Liver (tissue), 10 donors: ENCODE measurements at places on chromosomes 11 and 22.

DNA sequence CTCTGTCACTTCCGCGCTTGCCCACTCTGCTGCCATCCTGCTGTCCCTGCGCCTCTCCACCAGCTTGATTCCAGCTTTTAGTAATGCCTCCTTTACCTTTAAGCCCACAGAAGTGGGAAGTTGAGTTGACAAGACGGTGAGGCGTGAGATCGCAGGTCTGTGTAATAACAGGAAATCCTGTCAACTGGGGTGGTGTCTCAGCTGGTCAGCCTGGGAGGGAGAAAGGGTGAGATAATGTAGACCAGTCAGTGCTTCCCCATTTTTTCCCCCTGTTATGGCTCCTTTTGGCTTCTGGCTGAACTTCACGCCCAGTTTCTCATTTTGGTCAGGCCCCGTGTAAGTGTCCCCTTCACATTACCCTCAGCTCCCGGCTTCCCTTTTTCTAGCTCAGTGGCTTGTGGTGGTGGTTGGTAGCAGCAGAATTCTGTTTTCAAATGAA lies 98.9 kb downstream of the TRAF6 start:
- no peaks in the 10 kb centered on the region for H3K4me1 ChIP-seq
- peak overlapping the region; percentile 64 for H3K27ac ChIP-seq
- H3K36me3 ChIP-seq: no peaks in the 10 kb centered on the region
- no peak overlapping the region for H3K4me3 ChIP-seq
- DNase-seq: no peak

DNA sequence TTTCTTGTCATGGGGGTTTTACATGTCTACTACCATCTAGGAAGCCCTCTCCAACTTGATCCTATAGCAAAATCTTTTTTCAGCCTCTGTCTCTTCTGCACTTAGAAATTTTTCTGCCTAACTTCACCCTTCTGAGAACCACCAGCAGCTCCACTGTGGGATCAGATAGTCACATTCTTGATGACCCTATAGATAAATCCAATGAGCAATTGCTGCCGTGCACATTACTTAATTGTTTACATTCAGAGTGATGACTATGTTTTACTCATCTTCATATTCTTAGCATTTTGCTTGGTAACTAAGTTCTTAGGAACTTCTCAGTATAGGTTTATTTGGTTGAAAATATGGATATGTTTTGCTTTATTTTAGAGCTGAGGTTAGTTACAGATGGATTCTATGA lies 12.4 kb upstream of the ETS1 start:
- no peak for DNase-seq
- no peaks in the 10 kb centered on the region for H3K36me3 ChIP-seq
- no peaks in the 10 kb centered on the region for H3K27me3 ChIP-seq
- H3K27ac ChIP-seq: no peak overlapping the region

DNA sequence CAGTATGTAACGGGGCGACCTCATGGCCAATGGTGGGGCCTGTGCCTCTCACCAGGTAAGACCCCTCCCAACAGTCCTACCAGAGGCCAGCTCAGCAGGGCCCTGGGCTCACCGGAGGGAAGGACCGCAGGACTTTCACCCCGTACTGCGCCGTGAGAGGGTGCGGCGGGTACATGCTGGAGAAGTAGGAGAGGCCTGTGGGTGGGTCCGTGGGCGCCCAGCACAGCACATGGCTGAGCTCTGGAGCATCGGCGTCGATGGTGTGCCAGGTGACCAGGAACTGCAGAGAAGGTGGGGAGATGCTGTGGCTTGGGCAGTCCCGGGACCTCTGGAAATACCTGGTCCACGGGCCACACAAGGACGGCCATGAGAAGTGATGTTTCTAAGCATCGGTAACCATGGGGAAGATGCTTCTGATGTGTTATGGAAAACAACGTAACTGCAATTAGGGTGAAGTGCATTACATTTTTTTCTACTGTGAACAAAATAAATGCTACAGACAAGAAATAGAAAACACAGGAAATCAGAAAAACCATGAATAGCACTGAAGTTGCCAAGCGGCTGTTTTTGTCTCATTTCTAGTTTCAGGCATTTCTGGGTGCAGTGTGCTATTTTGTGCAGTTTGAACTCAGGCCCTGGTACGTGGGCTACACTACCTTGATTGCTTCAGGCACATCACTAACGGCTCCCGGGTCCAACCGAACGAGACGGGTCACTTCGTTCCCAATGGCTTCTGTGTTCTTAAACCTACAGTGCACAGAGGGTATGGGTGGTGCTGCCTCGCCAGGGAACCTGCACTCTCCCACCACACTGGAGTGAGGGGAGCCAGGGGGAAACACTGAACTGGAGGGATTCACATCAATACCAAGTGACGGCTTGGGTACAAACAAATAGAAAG lies 46.5 kb upstream of the SERPIND1 start:
- no peaks in the 10 kb centered on the region for H3K4me1 ChIP-seq
- H3K36me3 ChIP-seq: peaks cover 35% of the 10 kb centered on the region
- H3K4me3 ChIP-seq: no peak overlapping the region
- no peak for DNase-seq
- no peak overlapping the region for H3K27ac ChIP-seq

GRCh38 chr11:74687237-74688023 lies 43.8 kb downstream of the CHRDL2 start:
- DNase-seq: no peak
- no peak overlapping the region for H3K4me3 ChIP-seq
- no peaks in the 10 kb centered on the region for H3K27me3 ChIP-seq
- no peak overlapping the region for H3K27ac ChIP-seq

DNA sequence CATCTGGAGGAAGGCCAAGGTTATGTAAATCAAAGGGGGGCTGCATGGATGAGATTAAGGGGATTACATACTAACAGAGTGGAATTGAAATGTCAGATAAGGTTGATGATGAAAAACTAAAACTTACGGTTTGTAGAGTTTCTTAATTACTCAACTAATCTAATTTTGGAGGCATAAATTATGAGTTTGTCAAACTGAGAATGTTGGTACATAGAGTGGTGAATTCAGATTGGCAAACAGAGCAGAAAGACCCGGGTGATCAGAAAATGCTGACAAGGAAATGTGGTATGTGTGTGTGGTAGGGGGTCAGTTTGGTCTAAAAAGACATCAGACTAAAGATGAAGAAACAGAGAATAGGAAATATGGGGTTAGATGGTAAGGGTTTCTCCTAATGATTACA lies 11.0 kb downstream of the MS4A6E start:
- DNase-seq: no peak
- H3K36me3 ChIP-seq: no peaks in the 10 kb centered on the region
- H3K27ac ChIP-seq: no peak overlapping the region

DNA sequence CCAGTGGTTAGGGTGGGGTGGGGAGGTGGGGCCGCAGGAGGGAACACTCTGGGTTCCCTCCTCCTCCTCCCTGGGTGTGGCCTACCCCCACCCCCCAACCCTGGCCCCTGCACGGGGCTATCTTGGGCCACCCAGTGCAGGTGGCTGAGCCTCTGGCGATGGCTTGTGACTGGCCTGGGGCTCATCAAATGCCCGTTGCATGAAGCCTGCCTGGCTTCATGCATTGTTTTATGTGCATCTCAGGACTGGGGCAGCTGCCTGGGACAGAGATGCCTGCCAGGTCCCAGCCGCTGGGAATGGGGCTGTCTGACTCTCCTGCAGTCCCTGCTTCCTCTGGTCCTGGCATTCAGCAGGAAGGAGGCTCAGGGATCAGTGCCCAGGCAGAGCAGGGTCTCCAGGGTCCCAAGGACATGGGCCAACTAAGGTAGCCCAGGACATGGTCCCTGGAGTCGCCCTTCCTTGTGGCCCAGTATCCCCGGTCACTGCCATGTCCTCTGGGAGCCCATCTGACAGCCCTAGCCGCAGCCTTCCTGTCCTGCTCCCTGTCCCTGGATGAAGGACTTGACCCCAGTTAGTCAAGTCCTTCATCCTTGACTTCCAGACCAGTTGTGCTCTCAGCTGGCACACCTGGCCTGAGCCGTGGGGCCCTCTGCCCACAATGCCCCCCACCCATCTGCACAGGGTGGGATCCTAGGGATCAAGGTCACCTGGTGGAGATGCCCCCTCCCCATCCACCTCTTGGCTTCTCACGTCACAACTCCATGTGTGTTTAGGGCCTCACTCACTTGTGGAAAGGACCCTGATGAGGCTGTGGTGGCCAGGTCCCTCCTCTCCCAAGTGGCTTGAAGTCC lies 112.1 kb upstream of the FGF3 start:
- no peaks in the 10 kb centered on the region for H3K4me1 ChIP-seq
- no peaks in the 10 kb centered on the region for H3K27me3 ChIP-seq
- H3K27ac ChIP-seq: no peak overlapping the region

DNA sequence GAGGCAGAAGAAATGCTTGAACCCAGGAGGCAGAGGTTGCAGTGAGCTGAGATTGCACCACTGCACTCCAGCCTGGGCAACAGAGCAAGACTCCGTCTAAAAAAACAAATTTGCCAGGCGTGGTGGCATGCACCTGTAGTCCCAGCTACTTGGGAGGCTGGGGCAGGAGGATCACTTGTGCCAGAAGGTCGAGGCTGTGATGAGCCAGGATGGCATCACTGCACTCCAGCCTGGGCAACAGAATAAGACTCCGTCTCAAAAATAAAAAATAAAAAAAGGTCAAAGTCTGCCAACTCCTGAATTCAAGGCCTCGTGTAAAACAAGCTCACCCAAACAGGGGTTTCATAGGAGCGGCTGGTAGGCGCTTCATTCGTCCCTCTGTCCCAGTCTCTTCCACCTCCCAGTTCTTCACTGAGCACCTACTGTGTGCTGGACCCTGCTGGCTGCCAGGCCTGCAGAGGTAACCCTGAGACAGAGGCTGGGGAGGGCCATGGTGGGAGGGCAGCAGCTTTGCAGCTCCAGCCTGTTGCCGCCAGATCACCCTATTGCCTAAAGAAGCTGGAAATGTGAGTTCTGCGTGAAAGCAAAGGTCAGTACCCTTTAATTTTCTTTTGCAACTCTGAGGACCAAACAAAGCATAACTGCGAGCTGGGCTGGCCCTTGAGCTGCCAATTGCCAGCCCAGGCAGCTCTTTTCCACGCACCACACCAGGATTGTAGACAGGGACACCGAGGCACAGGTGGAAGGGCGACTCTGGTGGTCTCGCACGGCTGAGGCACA lies 15.3 kb downstream of the RPL3 start:
- no peaks in the 10 kb centered on the region for H3K36me3 ChIP-seq
- peaks cover 20% of the 10 kb centered on the region for H3K4me1 ChIP-seq
- no peak overlapping the region for H3K4me3 ChIP-seq
- no peak for DNase-seq
- H3K27ac ChIP-seq: peak overlapping the region; percentile 85

DNA sequence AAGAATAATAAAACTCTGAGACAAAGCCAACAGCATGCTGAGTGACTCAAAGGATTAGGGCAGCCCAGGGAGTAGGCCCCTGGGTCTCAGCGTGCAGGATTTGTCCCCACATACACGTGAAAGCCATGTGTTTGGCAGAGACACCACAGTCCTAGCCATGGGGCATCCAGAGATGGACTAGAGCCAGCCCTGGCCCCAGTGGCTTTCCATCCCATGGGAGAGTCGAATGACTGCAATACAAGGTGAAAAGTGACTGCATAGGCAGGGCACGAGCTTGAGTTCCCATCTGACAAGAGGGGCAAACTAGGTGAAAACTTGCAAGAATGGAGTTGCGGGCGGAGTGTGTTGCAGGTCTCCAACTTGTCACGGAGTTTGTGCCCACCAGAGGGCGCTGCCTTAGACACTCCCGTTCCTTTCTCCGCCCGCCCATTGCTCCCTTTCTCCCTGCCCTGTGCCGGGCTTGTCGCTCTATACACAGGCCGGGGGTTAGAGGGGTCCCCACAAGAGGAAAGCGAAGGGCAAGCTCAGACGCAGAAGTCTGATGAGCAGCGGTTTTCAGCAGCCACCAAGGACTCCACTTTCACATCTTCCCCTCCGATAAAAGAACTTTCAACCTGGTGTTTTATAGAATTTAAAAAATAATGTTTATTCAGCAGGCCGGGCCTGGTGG lies 24.2 kb downstream of the TSKU start:
- no peak overlapping the region for H3K4me3 ChIP-seq
- peaks cover 20% of the 10 kb centered on the region for H3K4me1 ChIP-seq
- peak; percentile 87 for DNase-seq
- no peaks in the 10 kb centered on the region for H3K27me3 ChIP-seq

DNA sequence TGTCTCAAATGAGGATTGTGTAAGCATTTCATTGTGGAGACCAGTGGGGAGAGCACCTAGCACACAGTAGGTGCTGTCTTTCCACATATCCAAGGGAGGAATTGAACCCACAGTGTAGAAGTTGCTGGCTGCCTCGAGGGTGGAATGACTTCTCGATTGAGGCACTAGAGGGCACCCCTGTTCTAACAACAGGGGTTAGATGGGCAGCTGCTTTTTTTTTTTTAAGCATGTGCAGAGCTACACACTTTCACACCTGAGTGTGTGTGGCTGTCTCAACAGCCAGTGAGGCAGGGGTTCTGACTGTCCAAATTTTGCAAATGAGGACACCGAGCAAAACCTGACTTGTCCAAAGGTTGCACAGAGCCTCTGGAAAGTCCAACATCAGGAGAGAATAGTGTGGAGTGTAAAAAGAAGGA lies 118.2 kb upstream of the CRYBB3 start:
- no peak overlapping the region for H3K27ac ChIP-seq
- H3K36me3 ChIP-seq: no peaks in the 10 kb centered on the region
- H3K4me3 ChIP-seq: no peak overlapping the region
- no peak for DNase-seq
- H3K27me3 ChIP-seq: no peaks in the 10 kb centered on the region

GRCh38 chr11:114607753-114608459 lies 12.3 kb upstream of the NXPE4 start:
- H3K4me1 ChIP-seq: no peaks in the 10 kb centered on the region
- no peak overlapping the region for H3K4me3 ChIP-seq
- H3K36me3 ChIP-seq: no peaks in the 10 kb centered on the region
- no peaks in the 10 kb centered on the region for H3K27me3 ChIP-seq
- H3K27ac ChIP-seq: no peak overlapping the region

GRCh38 chr22:31753005-31753633 lies 700 bp upstream of the DEPDC5 start:
- H3K27me3 ChIP-seq: no peaks in the 10 kb centered on the region
- H3K4me3 ChIP-seq: peak overlapping the region; percentile 85
- H3K4me1 ChIP-seq: peaks cover 6% of the 10 kb centered on the region
- peak overlapping the region; percentile 90 for H3K27ac ChIP-seq
- no peaks in the 10 kb centered on the region for H3K36me3 ChIP-seq

GRCh38 chr22:29377979-29378378 lies 10.4 kb downstream of the AP1B1 start:
- H3K4me3 ChIP-seq: no peak overlapping the region
- no peaks in the 10 kb centered on the region for H3K27me3 ChIP-seq
- H3K4me1 ChIP-seq: no peaks in the 10 kb centered on the region
- no peak for DNase-seq

DNA sequence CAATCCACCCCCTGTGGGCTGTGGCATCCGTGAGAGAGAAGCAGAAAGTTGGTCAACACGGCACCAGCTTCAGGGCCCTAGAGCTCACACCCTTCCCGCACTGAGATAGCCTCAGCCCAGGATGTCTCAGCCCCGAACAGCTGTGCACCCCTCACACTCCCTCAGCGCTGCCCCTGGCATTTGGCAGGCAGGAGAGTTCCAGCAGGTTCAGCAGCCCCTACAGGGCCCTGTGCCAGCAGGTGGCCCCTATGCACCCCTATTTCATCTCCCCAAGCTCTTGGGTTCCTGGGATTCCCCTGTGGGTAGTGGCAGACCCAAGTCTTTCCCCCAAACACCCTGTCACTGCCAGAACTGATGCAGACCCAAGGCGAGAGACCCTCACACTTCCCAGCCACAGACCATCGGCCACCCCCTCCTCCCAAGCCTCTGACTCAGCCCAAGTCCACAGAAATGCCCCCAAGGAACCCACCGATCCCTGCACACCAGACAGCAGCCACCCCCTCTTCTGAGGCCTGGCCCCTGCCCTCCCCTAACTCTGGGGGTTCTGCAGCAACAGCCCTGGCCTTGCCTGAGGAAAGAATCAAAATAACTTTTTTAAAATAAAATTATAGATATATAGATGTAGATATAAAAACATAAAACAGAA lies 183.6 kb downstream of the IGLL1 start:
- H3K27me3 ChIP-seq: no peaks in the 10 kb centered on the region
- H3K4me3 ChIP-seq: no peak overlapping the region
- H3K36me3 ChIP-seq: no peaks in the 10 kb centered on the region
- DNase-seq: no peak
- no peak overlapping the region for H3K27ac ChIP-seq
